ENCODE measurements at places on chromosomes 11 and 22.
A peak's percentile ranks its signal among the peaks of the same experiment; 100 is the strongest.

DNA sequence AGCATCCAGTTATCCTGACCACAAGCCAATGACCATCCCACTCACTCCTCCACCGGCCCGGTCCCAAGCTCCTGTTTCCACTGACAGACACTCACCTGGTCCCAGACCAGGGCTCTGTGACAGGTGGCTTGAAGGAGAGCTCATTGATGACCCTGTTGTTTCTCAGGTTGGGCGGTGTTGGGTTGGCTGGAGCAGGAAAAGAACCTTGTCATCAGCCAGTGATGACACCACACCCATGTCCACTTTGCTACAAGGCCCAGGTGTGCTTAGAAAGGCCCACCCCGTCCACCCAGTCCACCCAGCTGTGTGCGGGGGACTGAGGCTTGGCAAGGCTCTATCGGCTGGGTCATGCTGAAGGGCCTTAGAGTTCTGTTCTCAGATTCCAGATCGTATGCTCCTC is 42.9 kb downstream of the GAB4 start:
- H3K27me3 ChIP-seq = no peaks in the 10 kb centered on the region
- no peaks in the 10 kb centered on the region for H3K36me3 ChIP-seq
- H3K4me3 ChIP-seq = no peak overlapping the region
- H3K4me1 ChIP-seq = no peaks in the 10 kb centered on the region

DNA sequence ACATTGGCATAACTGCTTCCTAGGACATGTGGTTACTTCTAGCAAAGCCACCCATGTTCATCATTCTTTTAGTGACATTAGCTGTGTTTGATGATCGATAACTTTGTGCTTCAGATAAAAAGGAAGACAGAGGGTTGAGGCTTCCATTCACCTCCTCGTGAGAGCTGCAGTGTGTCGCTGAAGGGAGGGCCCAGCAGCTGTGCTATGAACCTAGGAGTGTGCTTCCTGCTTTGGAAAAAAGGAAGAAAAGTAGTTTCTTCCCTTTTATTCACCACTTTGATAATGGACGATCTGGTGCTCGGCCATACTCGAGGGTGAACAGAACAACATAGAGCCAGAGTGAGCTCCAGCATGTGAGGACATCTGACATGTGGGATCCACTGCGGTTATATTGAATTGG is 6.1 kb upstream of the RFPL2 start:
- H3K36me3 ChIP-seq = no peaks in the 10 kb centered on the region
- peaks cover 14% of the 10 kb centered on the region for H3K4me1 ChIP-seq
- no peak for DNase-seq
- H3K4me3 ChIP-seq = no peak overlapping the region
- peaks cover 2% of the 10 kb centered on the region for H3K27me3 ChIP-seq

GRCh38 chr11:61331651-61332050 is 1.3 kb downstream of the DDB1 start:
- peak overlapping the region; percentile 91 for H3K4me3 ChIP-seq
- H3K4me1 ChIP-seq = peaks cover 55% of the 10 kb centered on the region
- H3K27me3 ChIP-seq = no peaks in the 10 kb centered on the region
- H3K36me3 ChIP-seq = peaks cover 37% of the 10 kb centered on the region

DNA sequence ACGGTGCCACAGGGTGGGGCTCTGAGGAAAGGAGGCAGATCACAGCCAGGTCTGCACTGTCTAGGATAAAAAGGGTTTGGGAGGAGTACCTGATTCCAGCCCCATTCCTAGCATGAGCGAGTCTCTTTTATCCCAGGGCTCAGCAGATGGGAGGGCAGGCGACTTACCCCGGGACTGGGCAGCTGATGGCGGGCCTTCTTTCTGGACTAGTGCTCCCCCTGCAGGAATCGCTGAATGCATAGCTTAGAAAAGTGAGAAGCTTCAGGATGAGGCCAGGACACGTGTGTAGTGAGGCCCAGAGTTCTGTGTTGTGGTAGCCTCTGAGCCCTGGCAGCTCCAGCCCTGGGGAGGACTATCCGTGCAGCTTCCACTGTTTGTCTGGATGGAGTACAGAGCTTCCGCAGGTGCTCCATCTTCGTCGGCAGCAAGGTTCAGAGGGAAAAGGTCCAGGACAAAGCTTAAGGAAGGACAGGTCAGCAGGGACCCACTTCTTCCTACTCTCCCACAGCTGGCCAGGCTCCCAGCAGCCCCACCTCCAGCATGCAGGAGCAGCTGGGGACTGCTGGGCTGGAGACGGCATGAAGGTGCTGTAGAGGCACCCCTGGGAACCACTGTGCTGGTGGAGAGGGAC is 30.4 kb downstream of the COMMD9 start:
- H3K4me1 ChIP-seq = no peaks in the 10 kb centered on the region
- H3K27me3 ChIP-seq = peaks cover 25% of the 10 kb centered on the region
- no peak for DNase-seq
- no peak overlapping the region for H3K4me3 ChIP-seq
- no peaks in the 10 kb centered on the region for H3K36me3 ChIP-seq

GRCh38 chr11:326842-327580 is 6.4 kb upstream of the IFITM3 start:
- H3K4me3 ChIP-seq = peak overlapping the region; percentile 12
- peaks cover 73% of the 10 kb centered on the region for H3K4me1 ChIP-seq
- H3K27me3 ChIP-seq = no peaks in the 10 kb centered on the region
- peak; percentile 90 for DNase-seq
- no peaks in the 10 kb centered on the region for H3K36me3 ChIP-seq
